ENCODE measurements at places on chromosomes 3 and 15.

- DNase-seq, result no peak
Observed at GRCh38 chr15:41401904-41402267, 410 bp downstream of the NDUFAF1 start.

- DNase-seq, result no peak
Observed at GRCh38 chr15:72128359-72128758, 10.2 kb downstream of the SENP8 start.

- no peak for DNase-seq
Observed at GRCh38 chr15:58332676-58333400, 99.0 kb upstream of the LIPC start.

DNA sequence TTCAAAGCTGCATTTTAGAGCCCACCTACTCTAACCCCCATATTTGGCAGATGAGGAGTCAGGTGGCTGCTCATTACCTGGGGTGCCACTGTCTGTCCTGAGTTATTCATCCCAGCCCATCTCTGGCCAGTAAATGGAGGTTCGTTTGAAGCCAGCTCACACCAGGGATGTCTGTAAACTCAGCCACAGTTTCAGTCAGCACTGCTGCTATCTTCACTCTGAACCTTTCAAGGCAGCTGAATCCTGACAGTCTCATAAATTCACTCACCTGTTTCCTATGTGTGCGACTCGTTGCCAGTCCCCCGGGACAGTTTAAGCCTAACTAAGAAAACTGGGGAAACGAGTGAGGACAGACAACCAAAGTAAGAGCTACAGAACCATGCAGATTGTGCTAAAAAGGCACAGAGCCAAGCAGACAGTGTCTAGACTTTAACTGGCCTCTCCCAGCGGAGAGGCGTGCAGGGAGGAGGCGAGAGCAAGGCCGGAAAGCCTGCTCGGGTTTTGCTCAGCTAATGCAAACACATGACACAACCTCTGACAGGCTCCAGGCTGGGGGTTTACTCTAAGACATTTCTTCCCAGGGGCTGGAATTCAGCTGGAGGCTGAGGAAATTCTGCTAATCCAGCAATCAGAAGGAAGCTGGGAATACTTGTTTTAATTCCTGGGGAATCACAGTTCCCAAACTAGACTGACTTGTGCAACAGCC lies 12.0 kb downstream of the FSTL1 start:
- no peak for DNase-seq

GRCh38 chr3:21017115-21017852 lies 733.7 kb downstream of the ZNF385D start:
- no peak for DNase-seq

DNA sequence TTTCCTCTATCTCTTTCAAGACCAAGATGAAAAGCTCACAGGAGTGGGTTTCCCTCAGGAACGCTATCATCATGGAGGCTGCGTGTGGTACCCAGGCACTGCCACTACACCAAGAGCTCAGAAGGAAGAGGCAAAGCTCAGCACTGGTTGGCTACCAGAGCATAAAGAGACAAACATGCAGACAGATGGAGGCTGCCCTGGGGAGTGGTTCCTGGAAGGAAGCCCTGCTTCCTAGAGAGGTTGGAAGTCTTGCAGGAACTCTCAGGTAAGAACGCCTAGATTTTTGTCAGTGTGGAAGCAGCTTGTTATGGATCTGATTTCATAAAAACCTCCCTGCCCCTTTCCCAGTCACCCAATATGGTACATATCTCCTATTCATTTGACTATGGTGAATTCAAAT lies 49.9 kb upstream of the ADCY5 start:
- DNase-seq, result no peak

GRCh38 chr15:99590913-99591646 lies 25.3 kb downstream of the MEF2A start:
- no peak for DNase-seq

DNA sequence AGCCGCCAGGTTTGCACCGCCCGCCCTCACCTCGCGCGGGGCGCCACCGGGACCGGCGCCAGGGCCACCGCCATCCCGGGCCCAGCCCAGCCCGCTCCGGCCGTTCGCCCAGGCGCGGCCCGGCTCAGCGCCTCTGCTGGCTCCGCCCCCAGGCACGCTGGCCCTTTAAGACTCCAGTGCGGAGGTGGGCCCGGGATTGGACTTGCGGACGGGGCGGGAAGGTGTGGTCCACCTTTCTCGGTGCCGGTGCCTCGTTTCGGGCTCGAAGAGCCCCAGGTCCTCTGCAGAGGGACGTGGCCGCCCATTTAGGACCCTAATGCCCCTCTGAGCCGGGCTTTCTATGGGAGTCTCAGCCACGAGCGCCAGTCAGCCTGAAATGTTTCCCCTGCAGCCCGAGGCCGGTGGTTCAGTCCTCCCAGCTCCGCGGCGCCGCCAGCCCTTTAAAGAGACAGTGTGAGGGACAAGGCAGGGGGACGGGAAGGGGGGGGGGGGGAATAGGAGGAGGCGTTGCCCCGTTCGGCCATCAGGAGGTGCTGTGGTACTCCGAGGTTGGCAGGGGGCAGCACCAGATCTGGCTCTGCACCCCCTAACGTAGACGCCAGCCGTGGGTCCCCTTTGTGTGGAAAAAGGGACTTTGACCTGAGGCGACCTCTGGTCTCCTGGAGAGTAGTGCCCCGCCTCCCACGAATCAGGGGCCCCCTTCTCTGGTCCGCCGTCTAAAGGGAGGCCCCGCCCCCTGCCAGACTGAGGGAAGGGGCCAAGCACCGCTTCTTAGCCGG lies 1.0 kb downstream of the HYAL2 start:
- DNase-seq, result peak; percentile 70

DNA sequence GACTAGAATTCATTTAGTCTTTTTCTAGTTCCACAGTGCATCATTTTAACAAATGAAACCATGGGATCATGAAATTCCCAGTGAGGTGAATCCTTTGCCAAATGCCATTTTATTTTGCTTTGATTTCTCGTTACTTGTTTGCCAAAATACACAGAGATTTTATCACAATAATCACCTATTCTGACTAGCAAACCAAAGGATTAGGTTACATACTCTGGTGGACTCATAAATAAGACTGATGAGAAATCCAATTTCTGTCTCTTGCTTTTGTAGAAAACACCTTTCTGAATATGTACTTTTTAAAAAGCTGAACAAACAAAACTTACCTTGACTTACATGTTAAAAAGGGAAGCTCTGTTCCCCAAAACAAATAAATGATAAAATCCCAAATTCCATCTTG lies 12.2 kb downstream of the ERC2 start:
- no peak for DNase-seq

GRCh38 chr3:3134750-3135448 lies 8.2 kb downstream of the TRNT1 start:
- no peak for DNase-seq
